ENCODE measurements at places on chromosomes 2 and 18. TPM values are rescaled to one million over a fixed set of nuclear protein-coding genes. Genes with fewer than 3 reads are reported as not detected.

DNA sequence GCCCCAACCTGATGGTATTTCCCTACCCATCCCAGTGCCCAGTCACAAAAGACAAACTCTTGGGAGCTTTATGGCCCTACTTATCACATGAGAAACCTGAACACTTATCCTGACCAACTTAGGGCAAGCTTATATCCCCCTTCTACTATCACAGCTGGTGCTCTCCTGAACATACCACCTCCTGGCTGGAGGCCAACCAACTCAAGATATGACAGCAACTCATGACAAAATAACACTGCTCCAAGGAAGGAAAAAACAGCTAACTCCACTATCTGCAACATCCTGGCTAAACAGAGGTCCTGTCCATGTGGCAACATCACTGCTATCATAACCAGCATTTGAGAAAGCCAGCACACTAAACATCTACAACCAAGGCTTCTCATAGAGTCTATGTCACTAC is 20.9 kb upstream of the CLASP1 start:
- DNase-seq = no peak

DNA sequence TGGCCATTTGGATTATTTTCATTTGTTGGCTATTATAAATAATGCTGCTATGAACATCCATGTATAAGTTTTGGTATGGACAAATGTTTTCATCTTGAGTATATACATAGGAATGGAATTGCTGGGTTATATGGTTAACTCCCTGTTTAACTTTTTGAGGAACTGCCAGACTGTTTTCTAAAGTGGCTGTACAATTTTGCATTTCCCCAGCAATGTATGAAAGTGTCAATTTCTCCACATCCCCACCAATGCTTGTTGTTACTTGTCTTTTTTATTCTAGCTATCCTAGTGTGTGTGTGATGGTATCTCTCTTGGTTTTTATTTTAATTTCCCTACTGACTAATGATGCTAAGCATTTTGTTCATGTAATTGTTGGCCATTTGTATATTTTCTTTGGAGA is 90.6 kb upstream of the CYP26B1 start:
- no peak for DNase-seq

GRCh38 chr18:78892177-78892576 is 87.4 kb upstream of the SALL3 start:
- DNase-seq = no peak

ADAM23 gene
- total RNA-seq = 0.03 TPM

- DNase-seq = no peak
Observed at GRCh38 chr18:63043516-63043915, 276.1 kb downstream of the BCL2 start.

DNA sequence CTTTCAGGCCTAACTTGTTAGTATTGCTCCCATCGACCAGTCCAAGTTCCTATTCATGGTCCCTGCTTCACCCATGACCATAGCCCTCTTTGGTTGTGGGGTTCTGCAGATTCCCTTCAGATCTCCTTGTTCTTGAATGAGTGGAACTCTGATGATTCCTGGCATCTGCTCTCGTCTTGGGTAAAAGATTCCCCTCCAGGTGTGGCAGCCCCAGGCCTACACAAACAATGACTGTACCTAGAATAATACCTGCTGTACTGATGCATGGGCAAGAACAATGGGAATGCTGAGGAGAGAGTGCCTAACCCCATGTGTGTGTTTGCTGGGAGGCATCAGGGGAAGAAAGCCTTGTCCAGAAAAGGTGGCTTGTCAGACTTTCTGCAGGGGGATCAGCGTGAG is 39.2 kb upstream of the MRPL19 start:
- DNase-seq = no peak
